Dorsolateral prefrontal cortex (tissue), 122 donors: ENCODE measurements at places on chromosomes 6 and 20. TPM values are rescaled to one million over a fixed set of nuclear protein-coding genes. Genes with fewer than 3 reads are reported as not detected.

CALHM5 gene
- 0.42 TPM for total RNA-seq

- no peak for DNase-seq
Observed at GRCh38 chr6:115783402-115784061, 277.2 kb downstream of the FRK start.

- peak; percentile 84 for DNase-seq
Observed at GRCh38 chr20:21235484-21236445, 67.4 kb upstream of the XRN2 start.

PHF20 gene
- total RNA-seq, result 69.9 TPM

SLC25A27 gene
- total RNA-seq, result 85.1 TPM

RBPJL gene
- not detected for total RNA-seq

- no peak for DNase-seq
Observed at GRCh38 chr20:62605236-62605943, 36.9 kb upstream of the SLCO4A1 start.

DNA sequence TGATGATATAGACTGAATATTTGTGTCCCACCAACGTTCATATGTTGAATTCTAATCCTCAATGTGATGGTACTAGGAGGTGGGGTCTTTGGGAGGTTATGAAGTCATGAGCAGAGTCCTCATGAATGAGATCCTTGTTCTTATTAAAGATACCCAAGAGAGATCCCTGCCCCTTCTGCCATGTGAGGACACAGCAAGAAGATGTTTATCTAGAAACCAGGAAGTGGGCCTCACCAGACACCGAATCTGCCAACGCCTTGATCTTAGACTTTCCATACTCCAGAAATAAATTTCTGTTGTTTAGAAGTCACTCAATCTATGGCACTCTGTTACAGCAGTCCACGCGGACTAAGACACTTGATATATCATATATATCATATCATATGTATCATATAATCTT is 67.7 kb upstream of the GCM1 start:
- DNase-seq, result no peak

DNA sequence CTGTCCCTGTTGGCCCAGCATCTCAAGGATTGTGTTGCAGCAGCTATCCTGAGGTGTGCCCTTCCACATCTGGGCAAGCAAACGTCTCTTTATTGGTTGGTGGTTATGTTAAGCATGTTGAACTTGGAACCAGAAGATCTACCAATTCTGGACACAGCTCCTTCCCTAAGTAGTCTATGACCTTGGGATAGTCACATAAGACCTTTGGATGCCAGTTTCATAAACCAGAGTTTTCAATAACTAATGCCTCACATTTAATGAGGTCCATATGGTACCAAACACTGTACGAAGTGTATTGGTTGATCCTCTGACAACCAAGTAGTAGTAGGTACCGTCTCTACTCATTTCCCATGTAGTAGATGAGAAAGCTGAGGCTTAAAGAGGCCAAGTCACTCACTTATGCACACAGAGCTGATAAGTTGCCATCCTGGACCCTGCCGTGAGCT is 3.7 kb downstream of the CYP24A1 start:
- no peak for DNase-seq

GRCh38 chr6:134299236-134299635 is 18.7 kb downstream of the SGK1 start:
- DNase-seq, result no peak

SEMG2 gene
- not detected for total RNA-seq

DNA sequence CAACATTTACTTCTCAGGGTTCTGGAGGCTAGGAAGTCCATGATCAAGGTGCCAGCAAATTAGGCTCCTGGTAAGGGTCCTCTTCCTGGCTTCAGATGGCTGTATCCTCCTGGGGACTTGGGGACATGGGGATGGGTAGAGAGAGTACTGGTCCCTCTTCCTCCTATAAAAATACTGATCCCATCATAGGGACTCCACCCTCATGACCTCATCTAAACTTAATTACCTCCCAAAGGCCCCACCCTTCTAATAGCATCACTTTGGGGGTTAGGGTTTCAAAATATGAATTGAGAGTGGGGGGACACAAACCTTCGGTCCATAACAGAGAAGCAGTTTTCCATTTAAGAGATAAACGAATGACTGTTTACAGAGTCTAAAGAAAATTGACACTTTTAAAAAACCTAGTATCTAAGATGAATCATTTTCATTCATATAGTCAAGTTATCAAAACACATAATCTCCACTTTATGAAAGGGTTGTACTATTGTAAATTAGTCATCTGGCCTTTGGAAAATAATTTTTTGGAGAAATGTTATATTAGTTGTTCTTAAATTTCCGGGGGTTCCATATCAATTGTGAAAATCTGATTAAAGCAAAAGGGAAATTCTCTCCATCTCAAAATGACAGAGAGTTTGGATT is 33.5 kb downstream of the ELOVL5 start:
- DNase-seq, result no peak

C6orf15 gene
- not detected for total RNA-seq

- DNase-seq, result no peak
Observed at GRCh38 chr6:150576651-150577226, 22.9 kb upstream of the PLEKHG1 start.

DNA sequence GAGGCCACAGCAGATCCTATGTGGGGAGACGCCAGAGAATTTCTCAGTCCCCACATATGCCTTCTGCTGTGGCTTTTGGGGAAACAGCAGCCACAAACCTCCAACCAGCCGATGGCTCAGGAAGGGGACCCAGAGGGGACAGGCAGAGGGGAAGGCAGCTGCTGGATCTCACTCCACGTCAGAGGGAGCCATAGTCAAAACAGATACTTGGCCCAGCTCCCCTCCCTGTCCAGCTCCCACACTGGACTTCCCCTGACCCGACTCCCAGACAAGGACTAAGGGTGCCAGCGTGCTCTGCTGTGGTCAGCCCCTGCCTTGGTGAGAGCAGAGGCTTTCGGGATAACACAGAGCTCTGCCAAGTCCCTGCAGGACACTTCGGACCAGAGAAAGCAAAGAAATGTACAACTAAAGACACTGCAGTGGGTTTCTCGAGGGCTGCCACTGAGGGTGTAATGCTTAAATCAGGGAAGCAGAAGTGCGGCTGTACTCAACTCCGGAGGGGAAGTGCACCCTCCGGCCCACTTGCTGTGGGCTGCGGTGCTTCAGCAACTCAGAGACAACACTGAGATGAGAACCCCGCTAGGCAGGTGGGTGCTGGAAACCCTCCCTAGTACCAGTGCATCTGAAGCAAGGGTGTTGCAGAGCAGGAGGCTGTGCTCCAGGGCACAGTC is 47.2 kb downstream of the RRBP1 start:
- no peak for DNase-seq

DNA sequence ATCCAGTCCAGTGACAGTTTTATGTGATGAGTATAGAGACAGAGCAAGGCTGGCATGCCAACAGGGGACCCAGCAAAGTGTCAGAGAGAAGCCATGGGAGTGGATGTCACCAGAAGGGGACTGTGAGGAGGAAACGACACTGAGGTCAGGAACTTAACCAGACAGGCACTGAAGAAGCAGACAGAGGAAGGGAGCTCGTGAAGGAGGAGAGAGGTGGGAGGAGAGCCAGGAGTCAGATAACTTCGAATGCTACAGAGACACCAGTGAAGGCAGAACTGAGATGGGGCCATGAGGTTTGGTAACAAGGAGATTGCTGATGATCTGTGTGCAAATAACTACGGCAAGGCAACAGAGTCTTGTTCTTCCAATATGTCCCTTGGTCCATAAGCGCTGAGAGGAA is 211.1 kb upstream of the FOXA2 start:
- DNase-seq, result no peak

HLA-DOA gene
- 3.0 TPM for total RNA-seq

GRCh38 chr20:39829661-39830060 is 859.4 kb downstream of the MAFB start:
- DNase-seq, result no peak

DNA sequence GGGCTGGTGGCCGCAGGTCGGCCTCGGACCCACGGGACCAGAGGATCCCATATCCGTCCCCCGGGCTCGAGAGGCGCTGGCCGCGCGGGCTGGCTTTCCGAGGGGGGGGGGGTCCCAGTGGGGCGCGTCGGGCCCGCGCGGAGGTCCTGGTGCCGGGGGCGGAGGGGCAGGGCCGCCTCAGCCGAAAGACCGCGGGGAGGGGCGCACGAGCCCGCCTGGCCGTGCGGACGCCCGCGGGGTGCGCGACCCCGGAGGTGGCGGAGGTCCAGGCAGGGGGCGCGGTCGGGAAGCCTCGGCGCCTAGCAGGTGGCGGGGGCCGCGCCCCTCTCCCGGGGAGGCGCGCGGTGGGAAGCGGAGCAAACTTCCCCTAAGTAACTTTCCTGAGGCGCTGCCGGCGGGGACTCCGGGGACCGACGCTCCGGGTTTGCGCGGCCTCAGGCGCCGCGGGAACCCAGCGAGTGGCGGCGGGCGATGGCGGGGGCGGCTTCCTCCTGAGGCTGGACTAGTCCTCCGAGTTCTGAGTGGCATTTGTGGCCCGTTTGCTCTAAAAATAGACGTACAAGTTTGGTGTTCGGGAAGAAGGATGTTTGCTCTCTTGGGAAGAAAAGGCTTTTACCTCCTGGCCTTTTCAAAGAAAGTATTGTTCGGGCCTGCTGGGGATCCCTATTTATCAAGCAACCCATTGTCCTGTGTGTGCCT is 26.5 kb upstream of the BTBD3 start:
- DNase-seq, result peak; percentile 40

- DNase-seq, result no peak
Observed at GRCh38 chr6:129634411-129635230, 75.4 kb downstream of the ARHGAP18 start.

MDFI gene
- 1.3 TPM for total RNA-seq

IPCEF1 gene
- total RNA-seq, result 95.4 TPM

DNA sequence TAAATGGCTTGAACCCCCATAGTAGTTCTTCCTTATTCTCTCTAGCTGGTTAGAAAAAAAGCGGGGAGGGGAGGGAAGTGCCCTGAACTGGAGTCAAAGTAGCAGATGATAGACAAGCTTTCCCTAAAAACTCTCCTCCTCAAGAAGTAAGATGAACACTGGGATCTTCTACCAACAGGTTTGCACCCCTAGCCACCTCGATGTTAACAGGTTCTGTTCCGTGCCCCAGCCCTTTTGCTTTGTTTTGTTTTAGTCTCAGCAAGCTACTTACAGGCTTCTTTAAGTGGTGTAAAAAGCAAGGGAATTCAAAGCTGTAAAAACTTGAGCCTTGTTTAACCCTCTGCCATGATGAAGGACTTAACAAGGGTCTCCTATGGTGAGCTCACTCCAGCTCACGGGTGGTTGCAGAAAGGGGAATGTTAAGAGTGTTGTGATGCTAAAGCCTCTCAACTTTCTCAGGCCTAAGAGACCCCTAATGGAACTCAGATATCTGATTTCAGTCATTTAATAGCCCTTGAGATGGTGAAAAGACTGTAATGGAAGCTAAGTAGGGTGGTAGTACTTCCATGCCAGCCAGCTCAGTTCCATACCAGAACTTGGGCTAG is 106.0 kb downstream of the FOXO3 start:
- no peak for DNase-seq

DNA sequence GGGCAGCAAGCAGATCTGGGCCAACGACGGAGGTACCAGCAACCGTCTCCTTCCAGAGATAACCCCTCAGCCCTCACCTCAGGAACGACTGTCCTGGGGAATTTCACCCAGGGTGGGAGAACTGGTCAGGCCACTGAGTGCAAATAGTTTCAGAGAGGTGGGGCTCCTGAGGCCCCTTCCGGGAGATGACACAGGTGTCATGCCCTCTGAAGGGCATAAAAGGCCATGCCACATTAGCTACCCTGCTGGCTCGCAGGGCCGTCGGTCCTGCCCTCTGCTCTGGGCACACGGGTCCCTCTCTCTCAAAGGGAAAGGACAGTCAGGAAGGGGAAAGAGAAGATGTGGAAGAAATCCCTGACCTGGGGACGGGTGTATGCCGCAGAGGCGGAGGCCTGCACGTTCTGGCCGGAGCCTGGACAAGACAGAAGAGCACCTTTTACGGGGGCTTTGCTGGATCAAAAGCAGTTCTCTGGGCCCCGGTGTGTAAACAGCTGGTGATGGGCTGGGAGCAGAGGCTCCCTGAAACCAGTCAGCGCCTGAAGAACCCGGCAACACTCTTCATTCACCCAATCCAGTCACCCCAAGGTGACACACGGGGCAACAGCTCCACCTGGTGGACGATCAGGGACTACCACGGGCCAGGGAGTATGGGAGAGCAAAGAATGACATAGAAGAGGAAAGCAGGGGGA is 6.4 kb upstream of the TAF8 start:
- DNase-seq, result peak; percentile 84

DNA sequence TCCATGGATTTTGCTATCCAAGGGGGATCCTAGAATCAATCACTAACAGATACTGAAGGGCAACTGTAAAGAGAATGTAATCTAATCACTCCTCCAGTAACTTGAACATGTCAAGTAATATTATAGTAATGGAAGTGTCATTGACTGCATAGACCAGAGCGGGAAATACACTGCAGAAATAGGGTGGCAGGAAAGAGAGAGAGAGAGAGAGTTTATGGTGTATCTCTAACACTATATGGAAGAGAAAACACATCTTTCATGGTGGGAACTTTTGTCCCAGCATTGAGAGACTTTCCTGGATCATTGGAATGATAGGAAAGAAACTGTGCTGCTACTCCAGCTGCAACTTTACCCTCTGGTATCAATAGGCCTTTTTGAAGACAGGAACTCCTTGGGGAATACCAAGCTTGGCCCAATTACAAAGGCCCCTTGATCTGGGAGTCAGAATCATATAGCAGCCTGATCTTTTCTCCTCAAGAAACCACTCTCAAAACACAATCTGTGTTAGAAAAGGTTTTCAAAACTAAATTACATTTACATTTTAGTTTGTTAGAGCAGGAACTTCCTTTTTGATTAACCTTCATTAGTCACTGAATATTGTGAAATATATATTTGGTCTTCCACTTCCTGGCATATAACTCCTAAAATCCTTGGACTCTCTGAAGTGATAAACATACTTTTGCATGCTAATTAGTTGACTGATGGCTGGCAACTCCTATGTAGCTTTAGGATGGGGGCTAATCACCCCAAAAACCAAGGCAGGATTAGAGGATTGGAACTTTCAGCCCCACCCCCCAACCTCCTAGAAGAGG is 29.5 kb upstream of the RNGTT start:
- no peak for DNase-seq
